SJSA1 (cell line): ENCODE measurements at places on chromosomes 12 and 14. TPM values are rescaled to one million over a fixed set of nuclear protein-coding genes. Genes with fewer than 3 reads are reported as not detected.

DNA sequence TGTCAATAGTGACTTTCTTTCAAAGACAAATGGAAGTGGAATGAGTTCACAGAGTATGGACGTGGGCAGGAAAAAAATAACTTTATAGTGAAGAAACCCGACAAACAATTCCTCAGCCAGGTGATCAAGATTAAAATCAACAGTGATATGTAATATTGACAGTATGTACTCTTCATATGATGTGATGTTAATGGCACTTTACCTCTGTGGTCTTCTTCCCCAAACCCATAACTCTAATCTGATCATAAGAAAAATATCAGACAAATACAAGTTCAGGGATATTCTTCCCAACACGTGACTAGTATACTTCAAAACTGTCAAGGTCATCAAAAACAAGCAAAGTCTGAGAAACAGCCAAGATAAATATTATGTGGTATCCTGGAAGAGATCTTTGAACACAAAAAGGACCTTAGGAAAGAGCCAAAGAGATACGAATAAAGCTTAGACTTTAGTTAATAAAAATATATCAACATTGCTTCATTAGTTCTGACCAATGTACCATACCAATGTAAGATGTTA lies 215.5 kb downstream of the PPFIA2 start:
- DNase-seq, result no peak

GRCh38 chr12:58253663-58254062 lies 312.3 kb downstream of the ATP23 start:
- DNase-seq, result no peak

- DNase-seq, result no peak
Observed at GRCh38 chr12:91617818-91618217, 435.2 kb upstream of the DCN start.

DNA sequence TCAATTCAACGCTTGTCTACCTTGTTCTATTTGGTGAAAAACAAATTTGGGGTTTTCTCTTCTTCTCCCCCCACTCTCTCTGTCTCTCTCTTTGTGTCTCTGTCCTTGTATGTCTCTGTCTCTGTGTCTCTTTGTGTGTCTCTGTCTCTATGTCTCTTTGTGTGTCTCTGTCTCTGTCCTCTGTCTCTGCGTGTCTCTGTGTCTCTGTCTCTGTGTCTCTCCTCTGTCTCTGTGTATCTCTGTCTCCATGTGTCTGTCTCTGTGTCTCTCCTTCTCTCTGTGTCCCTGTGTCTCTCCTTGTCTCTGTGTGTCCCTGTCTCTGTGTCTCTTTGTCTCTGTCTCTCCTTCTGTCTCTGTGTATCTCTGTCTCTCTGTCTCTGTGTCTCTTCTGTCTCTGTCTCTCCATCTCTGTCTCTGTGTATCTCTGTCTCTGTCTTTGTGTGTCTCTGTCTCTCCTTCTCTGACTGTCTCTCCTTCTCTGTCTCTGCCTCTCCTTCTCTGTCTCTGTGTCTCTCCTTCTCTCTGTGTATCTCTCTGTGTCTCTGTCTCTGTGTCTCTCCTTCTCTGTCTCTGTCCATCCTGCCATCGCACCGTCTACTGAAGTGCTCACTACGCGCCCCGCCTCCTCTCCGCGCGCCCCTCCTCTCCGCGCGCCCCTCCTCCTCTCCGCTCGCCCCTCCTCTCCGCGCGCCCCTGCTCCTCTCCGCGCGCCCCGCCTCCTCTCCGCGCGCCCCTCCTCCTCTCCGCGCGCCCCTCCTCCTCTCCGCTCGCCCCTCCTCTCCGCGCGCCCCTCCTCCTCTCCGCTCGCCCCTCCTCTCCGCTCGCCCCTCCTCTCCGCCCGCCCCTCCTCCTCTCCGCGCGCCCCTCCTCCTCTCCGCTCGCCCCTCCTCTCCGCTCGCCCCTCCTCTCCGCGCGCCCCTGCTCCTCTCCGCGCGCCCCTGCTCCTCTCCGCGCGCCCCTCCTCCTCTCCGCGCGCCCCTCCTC lies 12.8 kb downstream of the LRCOL1 start:
- no peak for DNase-seq

Gene KRT4
- not detected in 2 replicates for total RNA-seq

Gene ZNF605
- total RNA-seq, result 0.32 and 0.88 TPM in 2 replicates

DNA sequence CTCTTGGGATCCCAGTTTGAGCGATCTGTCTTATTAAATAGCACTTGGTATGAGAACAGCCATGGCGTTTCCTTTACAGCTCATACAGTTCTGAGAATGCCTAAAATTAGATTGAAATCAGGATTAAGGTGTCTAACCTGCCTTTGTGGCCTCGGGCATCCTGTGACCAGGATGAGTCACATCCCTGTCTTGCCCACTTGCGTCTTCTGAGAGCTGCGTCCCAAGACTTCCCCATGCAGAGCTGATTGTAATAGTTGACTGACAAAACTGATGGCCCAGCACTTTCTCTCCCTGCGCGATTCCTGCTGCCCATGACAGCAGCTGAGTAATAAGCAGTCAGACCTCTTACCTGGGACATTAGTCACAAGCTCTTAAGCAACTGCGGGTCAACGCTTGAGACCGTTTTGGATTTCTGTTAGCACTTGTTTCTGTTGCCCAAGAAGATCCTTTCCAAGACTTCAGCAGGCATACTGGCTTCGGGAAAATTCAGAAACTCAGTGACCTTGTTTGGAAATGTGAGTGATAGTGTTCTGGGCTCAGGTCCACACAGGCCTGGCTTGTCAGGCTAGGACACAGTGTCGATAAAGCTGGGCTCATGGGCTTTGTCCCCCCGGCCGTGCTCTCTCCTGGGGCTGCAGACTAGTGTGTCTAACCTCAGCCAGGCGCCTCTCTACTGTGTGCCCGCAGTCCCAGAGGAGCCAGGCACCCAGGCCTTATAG lies 169.9 kb upstream of the HIF1A start:
- DNase-seq, result peak; percentile 52
